ENCODE measurements at places on chromosomes 6 and 20.

GRCh38 chr6:36129941-36130666 lies at the start of gene MAPK13:
Gene MAPK13 (plus strand): TSS chr6:36130513. CDS start chr6:36130583, 70 bp downstream.
- DNase-seq: no peak

GRCh38 chr6:91509039-91509438 lies 922.2 kb upstream of the MAP3K7 start:
- DNase-seq: no peak

DNA sequence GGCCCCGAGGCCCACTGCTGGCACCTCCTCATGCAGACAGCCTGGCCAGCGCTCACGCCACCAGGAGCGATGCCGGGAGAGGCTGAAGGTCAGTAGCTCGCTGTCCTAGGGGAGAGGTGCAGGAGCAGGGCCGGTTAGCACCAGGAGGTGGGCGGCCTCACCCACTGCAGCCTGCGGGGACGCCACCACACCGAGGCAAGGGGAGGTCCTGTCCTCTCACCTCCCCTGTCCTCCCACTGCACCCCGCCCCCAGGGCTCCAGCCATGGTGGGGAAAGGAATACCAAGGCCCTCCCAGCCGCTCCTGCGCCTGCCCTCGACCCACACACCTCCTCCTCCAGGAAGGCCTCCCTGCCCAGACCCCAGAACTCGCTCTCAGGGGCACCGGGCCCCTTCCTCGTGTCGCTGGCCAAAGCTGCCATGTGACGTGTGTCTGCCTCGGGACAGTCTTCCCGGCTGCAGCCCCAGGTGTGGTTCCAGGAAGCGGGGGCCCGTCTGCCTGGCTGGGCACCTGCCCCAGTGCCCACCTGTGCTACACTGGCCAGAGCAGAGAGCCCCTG lies 6.5 kb downstream of the NKAIN4 start:
- DNase-seq: no peak

DNA sequence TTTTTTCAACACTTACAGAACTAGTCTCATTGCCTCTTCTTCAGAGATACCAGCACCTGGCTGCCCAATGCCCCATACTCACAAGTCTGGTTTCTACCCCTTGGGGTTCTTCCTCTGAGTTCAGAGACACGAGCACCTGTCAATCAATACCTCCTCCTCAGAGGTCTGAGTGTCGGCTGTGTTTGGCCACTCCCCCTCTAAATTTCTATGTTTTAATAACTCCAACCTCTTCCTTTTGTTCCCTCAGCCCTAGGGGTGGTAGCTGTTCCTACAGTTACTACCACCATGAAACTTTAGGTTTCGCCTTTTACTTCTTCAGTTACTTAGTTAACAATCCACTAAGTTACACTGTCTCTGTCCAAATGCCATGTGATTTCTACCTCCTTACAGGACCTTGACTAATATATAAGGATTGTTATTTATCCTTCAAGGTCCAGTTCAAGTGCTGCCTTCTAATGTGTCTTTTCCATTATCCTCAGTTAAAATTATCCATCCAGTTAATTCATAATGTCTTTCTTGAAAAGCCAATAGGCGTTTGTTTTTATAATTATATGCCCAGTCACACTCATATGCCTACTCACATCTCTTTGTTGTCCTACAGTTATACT lies 14.6 kb upstream of the PHF20 start:
- no peak for DNase-seq

DNA sequence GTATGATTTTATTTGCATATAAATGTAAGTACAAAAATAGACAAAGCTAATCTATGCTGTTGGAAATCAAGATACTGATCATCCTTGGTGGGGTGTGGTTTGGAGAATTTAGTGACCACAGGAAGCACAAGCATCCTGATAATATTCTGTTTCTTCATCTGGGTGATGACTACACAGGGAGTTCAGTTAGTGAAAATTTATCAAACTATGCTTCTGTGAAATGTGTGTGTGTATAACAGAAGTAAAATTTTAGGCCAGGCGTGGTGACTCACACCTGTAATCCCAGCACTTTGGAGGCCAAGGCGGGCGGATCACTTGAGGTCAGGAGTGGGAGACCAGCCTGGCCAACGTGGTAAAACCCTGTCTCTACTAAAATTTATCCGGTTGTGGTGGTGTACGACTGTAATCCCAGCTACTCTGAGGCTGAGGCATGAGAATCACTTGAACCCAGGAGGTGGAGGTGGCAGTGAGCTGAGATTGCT lies 20.6 kb downstream of the ENPP3 start:
- DNase-seq: no peak

DNA sequence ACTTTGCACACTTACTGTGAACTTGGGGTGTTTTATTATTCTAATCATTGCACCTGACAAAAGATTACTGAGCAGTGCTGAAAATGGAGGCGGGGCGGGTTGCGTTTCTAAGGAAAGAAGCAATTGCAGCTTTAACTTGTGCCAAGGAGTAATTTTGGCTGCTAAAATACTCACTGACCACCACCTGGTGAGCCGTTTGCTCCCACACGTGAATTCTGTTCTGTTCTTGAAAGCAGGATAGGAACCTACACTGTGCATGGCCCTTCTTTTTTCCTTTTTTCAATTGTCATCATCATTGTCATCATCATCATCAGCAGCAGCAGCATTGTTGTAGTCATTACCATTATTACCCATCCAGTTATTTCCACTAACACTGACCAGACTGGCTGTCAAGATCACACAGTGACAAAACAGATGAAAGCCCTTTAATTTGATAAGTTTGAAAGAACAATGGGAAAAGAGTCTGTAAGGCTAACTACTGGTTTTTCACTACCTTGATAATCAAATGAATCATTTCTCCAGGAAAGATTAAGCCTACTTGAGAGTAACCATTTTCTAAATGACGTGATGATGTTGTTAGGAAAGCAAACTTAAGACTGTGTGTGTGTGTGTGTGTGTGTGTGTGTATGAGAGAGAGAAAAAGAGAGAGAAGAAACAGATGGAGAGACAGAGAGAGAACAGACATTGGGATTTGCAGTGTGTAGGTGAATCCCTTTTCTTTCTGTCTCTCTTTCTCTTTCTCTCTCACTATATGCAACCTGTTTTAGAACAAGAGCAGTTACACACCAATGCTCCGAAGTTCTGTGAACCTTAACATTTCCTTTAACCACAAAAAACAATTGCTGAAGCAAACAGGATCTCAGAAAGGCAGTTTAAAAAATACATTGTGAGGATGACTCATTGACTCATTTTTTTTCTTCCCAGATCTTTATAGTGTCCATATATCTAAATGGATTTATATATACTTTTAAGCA lies 3.8 kb downstream of the RIPOR2 start:
- DNase-seq: no peak

DNA sequence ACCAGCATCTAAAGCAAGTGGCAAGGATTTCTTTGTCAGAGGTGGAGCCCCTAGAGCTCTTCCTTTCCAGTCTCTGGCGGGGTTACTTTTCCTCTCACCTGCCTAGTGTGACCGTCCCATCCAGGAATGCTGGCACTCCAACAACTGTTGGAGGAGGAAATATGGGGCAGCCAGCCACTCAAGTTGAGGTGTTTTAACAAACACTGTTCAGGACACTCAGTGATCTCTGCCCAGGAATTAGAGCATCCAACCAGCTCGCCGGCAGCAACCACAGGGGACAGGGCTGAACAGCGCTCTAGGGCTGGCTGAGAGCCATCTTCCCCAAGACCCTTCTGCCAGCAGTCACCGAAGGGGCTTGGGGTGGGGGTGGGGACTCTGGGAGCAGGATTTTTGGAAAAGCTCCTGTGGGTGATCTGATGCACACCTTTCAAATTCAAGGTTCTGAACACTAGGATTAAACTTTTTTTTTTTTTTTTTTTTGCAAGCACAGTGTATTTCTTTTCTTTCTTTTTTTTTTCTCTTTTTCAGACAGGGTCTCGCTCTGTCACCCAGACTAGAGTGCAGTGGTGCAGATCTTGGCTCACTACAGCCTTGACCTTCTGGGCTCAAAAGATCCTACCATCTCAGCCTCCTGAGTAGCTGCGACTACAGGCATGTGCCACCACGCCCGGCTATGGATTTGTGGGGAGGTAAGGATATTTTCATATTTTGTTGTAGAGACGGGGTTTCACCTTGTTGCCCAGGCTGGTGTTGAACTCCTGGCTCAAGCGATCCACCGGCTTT lies 28.4 kb upstream of the KCNK16 start:
- no peak for DNase-seq

- no peak for DNase-seq
Observed at GRCh38 chr6:160285541-160286105, 27.0 kb upstream of the SLC22A2 start.

DNA sequence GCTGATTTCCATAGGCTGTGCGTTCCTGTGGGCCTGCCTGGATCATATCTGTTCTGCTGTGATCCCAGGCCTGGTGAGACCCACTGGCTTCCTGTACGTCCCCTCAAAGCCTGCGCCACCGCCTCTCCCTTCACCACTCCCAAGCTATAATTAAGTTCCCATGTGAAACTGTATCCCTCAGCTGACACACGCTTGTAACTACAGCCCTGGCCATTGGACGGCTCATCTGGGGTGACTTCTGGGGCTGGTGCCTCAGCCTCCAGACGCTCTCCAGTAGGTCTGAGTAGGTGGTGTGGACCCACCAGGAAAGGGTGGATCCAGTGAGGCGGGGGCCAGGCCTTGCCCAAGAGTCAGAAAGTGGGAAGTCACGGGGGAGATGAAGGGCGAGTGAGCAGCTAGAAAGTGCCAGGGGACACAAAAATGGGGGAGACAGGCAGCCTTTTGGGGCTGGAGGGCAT lies 21.0 kb downstream of the PPARD start:
- DNase-seq: no peak

GRCh38 chr6:142118925-142119324 lies 13.8 kb upstream of the GJE1 start:
- DNase-seq: no peak

GRCh38 chr6:33840048-33840926 lies 36.5 kb upstream of the MLN start:
- DNase-seq: peak; percentile 10

- DNase-seq: no peak
Observed at GRCh38 chr20:64076061-64076997, 3.0 kb downstream of the RGS19 start.

DNA sequence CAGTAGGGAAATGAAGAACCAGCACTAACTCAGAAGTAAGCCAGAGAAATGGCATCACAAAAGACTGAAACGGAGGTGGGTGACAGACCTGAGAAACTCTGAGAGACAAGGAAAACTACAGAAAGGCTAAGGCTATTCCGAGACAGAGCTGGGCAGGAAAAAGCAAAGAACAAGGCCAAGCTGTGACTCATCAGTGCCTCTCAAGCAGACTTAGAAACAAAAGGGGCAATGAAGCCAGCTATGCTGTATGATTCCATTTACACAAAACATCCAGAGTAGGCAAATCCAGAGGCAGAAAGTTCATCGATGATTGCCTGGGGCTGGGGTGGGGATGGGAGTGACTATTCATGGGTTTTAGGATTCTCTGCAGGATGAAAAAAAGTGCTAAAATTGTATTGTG lies 50.0 kb downstream of the SLC23A2 start:
- no peak for DNase-seq

DNA sequence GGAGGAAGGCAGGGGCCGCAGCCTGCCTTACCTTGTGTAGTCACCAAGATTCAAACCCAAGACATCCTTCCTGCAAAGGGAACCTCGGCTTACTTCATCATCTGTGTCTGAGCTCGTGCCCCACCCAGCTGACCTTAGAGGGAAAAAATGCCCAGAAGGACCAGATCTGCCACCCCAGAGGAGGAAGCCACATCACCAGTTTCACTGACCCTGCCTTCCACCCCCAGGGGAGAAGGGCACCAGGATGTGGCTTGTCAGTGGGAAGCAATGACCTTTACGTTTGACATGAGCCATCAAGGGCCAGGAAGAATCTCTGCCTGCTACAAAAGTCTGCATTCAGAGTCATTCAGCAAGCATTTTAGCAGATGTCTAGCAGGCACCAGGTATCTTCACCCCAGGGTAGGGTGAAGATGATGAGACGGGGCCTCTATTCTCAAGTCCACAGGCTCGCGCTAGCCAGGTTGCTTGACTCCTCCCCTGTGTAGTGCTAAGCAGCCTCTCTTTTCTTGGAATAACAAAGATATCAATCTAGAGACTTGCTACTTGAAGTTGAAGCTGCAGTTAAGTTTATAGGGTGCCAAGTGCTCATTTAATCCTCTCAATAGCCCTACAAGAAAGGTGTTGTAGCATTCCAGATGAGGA lies 28.1 kb downstream of the HM13 start:
- no peak for DNase-seq

DNA sequence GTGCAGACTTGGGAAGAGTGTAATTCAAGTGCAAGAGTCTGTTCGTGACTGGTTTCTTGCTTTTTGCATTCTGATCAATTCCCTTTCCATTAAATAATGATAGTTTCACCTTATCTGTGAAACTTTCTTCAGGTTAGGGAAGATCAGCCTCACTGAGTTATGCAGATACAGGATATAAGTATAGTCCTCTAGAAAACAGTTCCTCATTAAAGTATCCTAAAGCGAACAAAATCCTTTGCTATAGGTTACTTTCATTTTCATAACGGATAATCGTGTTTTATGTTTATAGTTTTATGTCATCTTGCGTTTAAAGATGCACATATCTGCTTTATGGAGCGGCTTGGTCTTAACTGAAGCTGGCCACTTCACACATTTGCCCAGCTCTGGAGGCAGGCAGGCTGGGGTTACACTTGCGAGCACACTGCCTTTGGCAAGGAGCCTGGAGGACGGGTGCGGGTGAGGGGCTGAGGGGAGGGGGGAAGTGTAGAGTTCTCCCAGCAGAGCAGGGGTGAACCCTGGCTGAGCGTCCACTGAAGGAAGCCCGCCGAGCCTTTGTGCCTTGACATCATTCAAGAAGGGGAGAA lies 123.5 kb upstream of the IFNGR1 start:
- DNase-seq: no peak

- DNase-seq: no peak
Observed at GRCh38 chr20:34066476-34067090, 45.5 kb downstream of the EIF2S2 start.

- DNase-seq: no peak
Observed at GRCh38 chr20:4967752-4968477, 33.4 kb downstream of the SLC23A2 start.

GRCh38 chr20:58056021-58056591 lies 172.3 kb downstream of the ANKRD60 start:
- DNase-seq: no peak

DNA sequence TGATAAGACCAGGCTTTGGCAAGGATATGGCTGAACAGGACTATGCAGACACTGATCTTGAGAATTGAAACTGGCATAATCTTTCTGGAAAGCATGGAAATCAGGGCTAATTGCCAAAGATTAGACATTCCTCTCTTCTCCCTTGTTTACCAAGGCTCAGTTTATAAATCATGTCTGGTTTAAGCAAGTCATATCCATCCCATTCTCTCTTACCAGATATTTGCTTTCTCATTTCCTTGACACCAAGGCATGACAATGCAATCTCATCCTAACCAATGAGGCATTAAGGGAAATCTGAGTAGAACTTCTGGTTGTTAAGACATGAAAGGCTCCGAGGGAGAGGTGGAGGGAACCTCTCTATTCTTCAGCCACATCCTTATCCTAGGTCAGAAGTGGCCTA lies 110.3 kb upstream of the CEP85L start:
- DNase-seq: no peak

GRCh38 chr6:79702691-79703090 lies 71.6 kb downstream of the SH3BGRL2 start:
- DNase-seq: no peak

Measured in stimulated activated CD4-positive, alpha-beta T cell treated with anti-CD3 and anti-CD28 coated beads, TNF-alpha, amount 100 ng/mL, for 1 hour (primary cell).